Small intestine (tissue), 16 donors: ENCODE measurements at places on chromosomes 1 and 21.

DNA sequence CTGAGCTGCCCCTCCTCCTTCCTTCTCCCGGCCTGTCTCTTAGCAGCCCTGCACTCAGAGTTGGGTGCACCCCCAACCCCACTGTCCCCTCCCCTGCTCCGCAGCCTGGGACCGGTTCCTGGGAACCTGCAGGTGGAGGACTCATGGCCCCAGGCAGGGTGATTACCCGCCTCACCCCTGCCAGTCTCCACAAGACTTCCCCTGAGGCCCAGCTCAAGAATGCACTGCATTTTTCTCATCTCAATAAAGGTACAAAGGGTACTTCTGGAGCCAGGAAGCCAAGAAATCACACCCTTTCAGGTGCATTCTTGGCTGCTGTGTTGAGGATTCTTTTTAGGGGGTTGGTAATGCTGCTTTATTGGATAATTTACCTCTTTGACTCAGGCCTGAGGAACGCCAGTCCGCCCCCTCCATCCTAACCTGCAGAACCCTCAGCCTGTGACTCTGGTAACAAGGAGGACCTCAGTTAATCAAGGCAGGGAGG lies 126.3 kb upstream of the TMPRSS2 start:
- no peak overlapping the region for H3K4me3 ChIP-seq
- peak; percentile 91 for DNase-seq
- no peaks in the 10 kb centered on the region for H3K27me3 ChIP-seq
- peaks cover 38% of the 10 kb centered on the region for H3K4me1 ChIP-seq
- H3K36me3 ChIP-seq, result no peaks in the 10 kb centered on the region

- H3K27me3 ChIP-seq, result no peaks in the 10 kb centered on the region
- H3K4me3 ChIP-seq, result no peak overlapping the region
- DNase-seq, result peak; percentile 50
- peaks cover 4% of the 10 kb centered on the region for H3K4me1 ChIP-seq
Observed at GRCh38 chr1:94514095-94514727, 27.3 kb downstream of the F3 start.

GRCh38 chr1:159076438-159077119 lies at the start of gene AIM2:
Gene AIM2, minus strand, starts transcription at chr1:159076766. Its CDS starts 3,267 bp downstream, at chr1:159073499.
- DNase-seq, result peak; percentile 61
- no peaks in the 10 kb centered on the region for H3K4me1 ChIP-seq
- no peak within 1 kb of the TSS for H3K4me3 ChIP-seq
- peaks cover 3% of the 10 kb centered on the region for H3K27me3 ChIP-seq
- peak within 1 kb of the TSS; percentile 83 for H3K27ac ChIP-seq
- no peaks in the 10 kb centered on the region for H3K36me3 ChIP-seq

- peaks cover 22% of the 10 kb centered on the region for H3K36me3 ChIP-seq
- H3K4me3 ChIP-seq, result no peak overlapping the region
- no peaks in the 10 kb centered on the region for H3K27me3 ChIP-seq
- no peak overlapping the region for H3K27ac ChIP-seq
- peaks cover 3% of the 10 kb centered on the region for H3K4me1 ChIP-seq
- DNase-seq, result no peak
Observed at GRCh38 chr1:111154021-111154999, 14.3 kb downstream of the CEPT1 start.

DNA sequence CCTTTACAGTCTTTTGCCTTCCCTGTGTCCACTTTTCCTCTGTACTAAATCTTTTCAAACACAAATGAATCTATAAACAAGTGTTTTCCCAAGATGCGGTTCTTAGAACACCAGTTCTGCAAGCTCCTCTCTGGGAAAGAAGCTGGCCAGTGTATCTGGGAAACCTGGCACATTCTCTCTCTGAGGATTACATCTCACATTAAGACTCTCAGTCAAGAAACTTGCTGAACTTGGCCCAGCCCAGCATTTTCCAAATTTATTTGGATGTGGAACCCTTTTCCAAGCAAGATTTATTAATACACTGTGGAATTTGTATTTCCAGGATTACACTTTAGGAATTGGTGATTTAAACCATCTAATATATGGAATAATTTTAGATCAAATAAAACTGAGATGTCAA lies 105.7 kb downstream of the ZNF281 start:
- H3K4me3 ChIP-seq, result no peak overlapping the region
- no peak overlapping the region for H3K27ac ChIP-seq
- DNase-seq, result no peak

DNA sequence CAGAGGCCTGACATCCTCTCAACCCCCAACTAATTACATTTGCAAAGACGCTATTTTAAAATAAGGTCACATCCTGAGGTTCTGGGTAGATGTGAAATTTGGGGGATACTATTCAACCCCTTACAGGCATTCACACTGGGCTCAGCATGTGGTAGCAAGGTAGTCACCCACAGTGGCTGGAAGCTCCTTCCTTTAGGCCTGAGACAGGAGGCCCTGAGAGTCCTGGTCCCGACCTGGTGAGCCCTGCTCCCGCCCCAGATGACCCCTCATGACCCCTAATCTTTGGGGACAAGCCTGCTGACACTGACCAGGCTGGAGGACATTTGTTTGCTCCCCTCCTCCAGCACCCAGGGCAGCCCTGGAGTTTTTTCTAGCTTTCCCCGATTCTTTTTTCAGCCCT lies 225.9 kb downstream of the DYRK1A start:
- no peaks in the 10 kb centered on the region for H3K27me3 ChIP-seq
- H3K27ac ChIP-seq, result no peak overlapping the region
- no peaks in the 10 kb centered on the region for H3K4me1 ChIP-seq
- DNase-seq, result no peak

DNA sequence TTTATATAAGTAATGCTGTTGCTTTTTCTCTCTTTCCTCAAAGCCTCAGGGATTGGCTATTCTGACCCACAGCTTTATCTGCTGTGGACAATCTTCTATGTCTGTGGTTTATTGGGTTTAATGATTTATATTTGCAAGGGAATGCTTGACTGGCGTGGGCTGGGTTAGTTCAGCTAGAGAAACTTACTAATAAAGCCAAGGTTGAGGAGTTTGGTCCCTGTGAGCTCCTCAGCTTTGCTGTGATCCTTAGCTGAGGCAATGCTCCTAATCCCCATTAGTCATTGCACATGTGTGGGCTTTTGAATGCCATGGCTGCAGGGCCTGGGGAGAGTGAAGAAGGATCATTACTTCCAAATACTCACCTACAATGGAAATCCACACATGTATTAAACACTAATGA lies 179.3 kb downstream of the ZNF326 start:
- no peak for DNase-seq
- H3K4me1 ChIP-seq, result no peaks in the 10 kb centered on the region
- H3K27ac ChIP-seq, result no peak overlapping the region
- H3K36me3 ChIP-seq, result no peaks in the 10 kb centered on the region

DNA sequence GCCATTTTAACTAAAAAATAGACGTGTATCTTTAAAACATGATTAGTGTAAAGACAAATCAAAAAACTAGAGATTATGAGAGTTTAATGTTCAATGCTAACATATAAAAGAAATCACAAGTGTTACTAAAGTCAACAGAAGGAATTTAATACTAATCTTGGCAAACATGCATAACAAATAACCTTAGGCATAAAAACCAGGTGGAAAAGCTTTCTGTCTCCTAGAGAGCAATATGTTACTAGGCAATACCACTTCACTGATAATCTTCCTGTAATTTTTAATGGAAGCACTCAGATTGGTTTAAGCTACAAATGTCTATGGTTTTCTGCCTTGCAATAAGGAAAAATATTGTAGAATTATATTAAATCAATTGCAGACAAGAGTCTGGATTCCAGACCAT lies 121.9 kb downstream of the NME7 start:
- no peaks in the 10 kb centered on the region for H3K27me3 ChIP-seq
- no peak overlapping the region for H3K27ac ChIP-seq
- no peaks in the 10 kb centered on the region for H3K4me1 ChIP-seq
- DNase-seq, result no peak
- H3K36me3 ChIP-seq, result no peaks in the 10 kb centered on the region
- H3K4me3 ChIP-seq, result no peak overlapping the region

DNA sequence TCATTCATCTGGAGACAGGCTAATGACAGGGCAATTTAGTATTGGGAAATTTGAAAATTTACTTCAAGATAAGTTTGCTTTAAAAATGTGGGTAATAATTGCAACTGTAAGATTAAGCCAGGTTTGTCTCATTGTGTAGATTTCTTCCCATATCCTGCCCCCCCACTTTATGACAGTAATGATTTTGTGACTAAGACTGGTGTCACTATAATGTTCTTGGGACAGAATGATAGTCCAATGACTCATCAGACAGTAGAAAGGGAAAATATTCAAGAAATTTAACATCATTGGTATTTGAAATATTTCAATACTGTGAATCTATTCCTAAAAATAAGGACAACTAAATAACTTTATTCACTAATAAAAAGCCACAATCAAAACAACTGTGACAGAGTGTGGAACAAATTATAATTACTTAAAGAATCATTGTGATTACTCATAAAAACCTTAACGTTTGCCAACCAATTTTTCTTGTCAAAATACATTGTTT lies 36.7 kb downstream of the FH start:
- no peaks in the 10 kb centered on the region for H3K4me1 ChIP-seq
- no peak for DNase-seq
- H3K36me3 ChIP-seq, result no peaks in the 10 kb centered on the region
- H3K4me3 ChIP-seq, result no peak overlapping the region
- no peaks in the 10 kb centered on the region for H3K27me3 ChIP-seq

- H3K4me1 ChIP-seq, result no peaks in the 10 kb centered on the region
- H3K4me3 ChIP-seq, result no peak overlapping the region
- H3K27ac ChIP-seq, result no peak overlapping the region
- no peaks in the 10 kb centered on the region for H3K36me3 ChIP-seq
Observed at GRCh38 chr1:181986907-181987305, 74.6 kb downstream of the ZNF648 start.

DNA sequence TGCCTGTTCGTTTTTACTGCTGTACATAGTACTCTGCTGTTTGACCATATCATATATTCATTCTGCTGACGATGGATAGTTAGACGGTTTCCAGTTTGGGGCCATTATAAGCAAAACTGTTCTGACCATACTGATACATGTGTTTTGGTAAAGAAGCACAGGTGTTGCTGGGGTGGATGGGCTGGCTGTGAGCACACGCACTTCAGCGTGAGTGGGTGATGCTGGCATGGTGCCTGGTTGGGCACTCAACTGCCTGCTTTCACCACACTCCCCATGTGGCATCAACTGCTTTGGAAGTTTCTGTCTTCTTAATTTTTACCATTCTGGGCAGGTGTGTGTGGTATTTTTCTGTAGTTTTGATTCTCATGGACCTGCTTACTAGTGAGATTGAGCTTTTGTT lies 37.3 kb downstream of the ADARB1 start:
- no peaks in the 10 kb centered on the region for H3K36me3 ChIP-seq
- no peak overlapping the region for H3K27ac ChIP-seq
- no peaks in the 10 kb centered on the region for H3K4me1 ChIP-seq
- H3K4me3 ChIP-seq, result no peak overlapping the region
- no peaks in the 10 kb centered on the region for H3K27me3 ChIP-seq
- DNase-seq, result no peak

DNA sequence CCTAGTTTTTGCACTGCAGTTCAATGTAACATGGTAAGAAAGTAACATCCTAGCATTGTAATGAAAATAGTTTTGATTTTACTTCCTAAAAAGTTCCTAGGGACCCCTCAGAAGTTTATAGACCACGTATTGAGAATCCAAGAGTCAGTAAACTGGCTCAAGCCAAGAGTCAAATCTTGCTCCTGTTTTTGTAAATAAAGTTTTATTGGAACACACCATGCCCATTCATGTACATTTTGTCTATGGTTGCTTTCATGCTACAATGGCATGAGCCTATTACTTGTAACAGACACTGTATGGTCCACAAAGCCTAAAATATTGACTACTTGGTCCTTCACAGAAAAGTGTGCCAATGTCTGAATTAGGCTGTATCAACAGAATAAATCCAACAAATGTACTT lies 301.0 kb downstream of the LMO4 start:
- H3K4me3 ChIP-seq, result no peak overlapping the region
- H3K4me1 ChIP-seq, result no peaks in the 10 kb centered on the region
- H3K36me3 ChIP-seq, result no peaks in the 10 kb centered on the region
- H3K27ac ChIP-seq, result no peak overlapping the region
- no peak for DNase-seq
- no peaks in the 10 kb centered on the region for H3K27me3 ChIP-seq

DNA sequence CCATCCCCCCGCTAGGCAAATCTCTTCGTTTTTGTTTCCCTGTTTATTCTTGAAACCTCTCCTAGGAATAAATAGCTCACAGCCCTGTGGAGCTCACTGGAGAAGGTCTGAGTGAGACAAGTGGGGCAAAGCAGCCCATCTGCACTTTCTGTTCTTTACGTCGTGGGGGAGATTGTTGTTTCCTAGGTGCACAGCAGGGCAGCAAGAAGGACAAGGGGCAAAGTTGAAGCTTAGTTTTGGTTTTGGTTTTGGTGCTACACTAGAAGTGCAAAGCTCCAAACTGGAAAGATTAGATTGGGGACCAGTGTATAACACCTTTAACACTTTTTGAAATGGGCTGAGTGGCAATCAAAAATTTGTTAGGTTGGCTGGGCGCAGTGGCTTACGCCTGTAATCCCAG lies 76.6 kb downstream of the GPR88 start:
- H3K4me1 ChIP-seq, result no peaks in the 10 kb centered on the region
- DNase-seq, result peak; percentile 43
- no peaks in the 10 kb centered on the region for H3K36me3 ChIP-seq

DNA sequence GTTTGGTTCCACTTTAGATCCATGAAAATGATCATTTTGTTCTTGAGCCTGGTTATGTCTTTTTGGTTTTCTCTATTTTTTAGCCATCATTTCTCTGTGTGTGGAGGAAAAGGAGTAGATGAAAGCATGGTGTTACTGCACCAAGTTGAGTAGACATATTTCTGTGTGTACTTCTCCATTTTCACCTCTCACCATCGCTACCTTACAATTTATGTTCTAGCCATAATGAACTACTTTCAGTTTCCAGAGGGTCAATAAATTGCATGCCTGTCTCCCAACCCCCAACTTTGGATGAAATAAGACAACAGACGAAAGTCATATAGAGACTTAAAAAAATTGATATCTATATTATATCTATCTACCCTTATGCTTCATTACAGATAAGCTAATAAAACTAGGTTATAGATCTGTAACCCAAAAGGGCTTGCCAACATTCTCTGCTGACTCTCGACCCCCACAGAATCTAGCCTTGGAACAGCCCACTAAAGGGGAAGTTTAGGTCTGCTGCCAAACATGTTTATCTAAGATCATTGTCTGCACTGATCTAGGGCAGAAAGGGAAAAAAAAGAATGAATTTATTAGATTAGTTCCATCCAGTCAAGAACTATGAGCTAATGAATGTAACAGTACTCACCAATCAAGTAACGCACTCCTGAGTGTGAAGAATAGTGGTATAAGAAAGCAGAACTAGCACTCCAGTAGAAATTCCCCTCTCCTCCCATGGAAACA lies 7.5 kb upstream of the MAN1A2 start:
- no peak for DNase-seq
- no peak overlapping the region for H3K4me3 ChIP-seq
- H3K4me1 ChIP-seq, result no peaks in the 10 kb centered on the region
- H3K36me3 ChIP-seq, result no peaks in the 10 kb centered on the region

- H3K27me3 ChIP-seq, result no peaks in the 10 kb centered on the region
- DNase-seq, result no peak
- no peak overlapping the region for H3K4me3 ChIP-seq
- H3K27ac ChIP-seq, result no peak overlapping the region
Observed at GRCh38 chr1:216047811-216048572, 375.3 kb downstream of the USH2A start.
